Psoas muscle (tissue), 8 donors: ENCODE measurements at places on chromosomes 7 and 10. TPM values are rescaled to one million over a fixed set of nuclear protein-coding genes. Genes with fewer than 3 reads are reported as not detected.
A peak's percentile ranks its signal among the peaks of the same experiment; 100 is the strongest.

The VWC2 gene
- polyA plus RNA-seq, result under 0.01 TPM

DNA sequence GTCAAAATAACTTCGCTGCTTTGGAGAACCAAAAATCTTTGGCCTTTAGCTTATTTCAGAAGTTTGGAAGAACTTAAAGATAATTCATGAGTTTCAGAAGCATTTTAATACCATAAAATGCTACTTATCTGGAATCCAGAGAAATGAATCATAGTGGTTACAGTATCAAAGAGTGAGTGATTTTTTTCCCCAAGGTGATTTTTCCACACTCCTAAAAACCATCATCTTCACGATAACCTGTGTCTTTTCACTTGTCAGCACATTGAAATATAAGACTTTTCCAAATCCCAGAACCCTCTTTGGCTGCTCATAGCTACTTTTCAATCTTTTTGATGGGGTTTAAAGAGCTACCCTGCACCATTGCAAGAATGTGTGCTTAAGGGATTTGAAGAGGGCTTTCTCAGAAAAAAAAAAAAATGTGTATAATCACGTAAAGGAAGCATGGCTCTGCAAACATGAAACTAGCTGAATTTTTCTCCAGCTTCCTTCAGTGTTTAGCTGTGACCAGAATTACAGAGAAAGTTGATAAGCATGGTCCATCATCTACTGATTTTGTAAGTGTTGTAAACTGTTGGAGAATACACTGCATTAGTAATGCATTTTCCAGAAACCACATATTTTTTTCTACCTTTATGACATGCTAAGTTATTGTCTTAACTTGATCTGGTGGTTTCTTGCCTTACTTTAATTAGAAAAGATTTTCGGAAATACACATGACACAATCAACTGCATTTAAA lies 134.9 kb downstream of the BICC1 start:
- no peak for DNase-seq

DNA sequence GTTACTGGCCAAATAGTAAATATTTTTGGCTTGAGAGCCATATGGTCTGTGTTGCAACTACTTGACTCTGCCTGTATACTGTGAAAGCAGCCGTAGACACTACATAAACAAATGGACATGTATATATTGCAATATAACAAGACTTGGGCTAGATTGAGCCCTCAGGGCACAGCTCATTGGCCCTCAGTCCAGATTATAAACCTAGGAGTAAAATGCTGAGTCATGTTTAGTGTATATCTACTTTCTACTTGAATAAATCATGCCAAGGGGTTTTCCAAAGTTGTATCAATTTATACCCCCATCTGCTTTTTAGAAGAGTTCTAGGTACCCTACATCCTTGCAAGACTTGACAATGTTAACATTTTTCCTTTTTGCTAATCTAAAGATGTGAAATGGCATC lies 27.4 kb upstream of the POU6F2 start:
- DNase-seq, result no peak

GRCh38 chr7:98178321-98178720 lies 32.9 kb upstream of the BHLHA15 start:
- DNase-seq, result peak; percentile 57

DNA sequence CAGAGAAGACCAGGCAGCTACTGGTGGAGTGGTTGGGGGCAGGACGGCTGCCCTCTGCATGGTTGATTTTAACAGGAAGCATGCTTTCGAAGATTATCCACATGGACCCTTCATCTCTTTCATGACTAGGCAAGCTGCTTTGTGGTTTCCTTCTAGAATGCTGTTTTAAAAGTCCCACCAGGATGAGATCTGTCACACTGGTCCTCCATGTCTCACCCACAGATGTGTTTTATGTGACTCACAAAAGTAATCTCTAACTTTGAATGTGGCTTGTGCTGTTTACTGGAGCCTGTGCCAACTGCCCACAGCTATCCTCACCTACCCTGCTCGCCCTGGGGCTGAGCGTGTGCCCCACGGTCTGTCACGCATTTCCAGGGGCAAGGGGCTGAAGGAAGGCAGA lies 188.8 kb downstream of the GFRA1 start:
- DNase-seq, result no peak

- DNase-seq, result no peak
Measured at GRCh38 chr10:50392426-50392825, 141.1 kb upstream of the ASAH2 start.

DNA sequence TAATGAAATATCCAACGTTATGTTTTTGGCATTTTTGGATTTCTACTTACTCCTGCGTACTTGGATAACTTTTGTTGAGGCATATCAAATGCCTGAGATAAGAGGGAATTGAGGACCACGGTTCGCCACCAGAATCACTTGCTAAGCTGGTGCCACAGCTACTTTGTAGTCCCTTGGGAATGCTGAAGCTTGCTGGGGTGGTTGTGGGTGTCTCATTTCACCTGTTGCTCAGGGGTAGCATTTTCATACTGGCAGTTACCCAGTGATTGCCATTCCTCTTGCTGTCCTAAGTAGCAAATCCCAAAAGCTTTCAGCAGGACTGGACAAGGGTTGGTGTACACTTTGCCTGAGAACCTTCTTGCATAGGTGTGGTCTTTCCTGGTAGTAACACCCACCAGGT lies 75.2 kb downstream of the CREB5 start:
- no peak for DNase-seq

GRCh38 chr10:113386005-113386404 lies 166.8 kb upstream of the HABP2 start:
- peak; percentile 53 for DNase-seq

The SPAG6 gene
- not detected for polyA plus RNA-seq

GRCh38 chr10:52316001-52316400 lies 1.9 kb downstream of the DKK1 start:
- no peak for DNase-seq

GRCh38 chr7:50206453-50207250 lies 97.9 kb upstream of the IKZF1 start:
- DNase-seq, result no peak

- peak; percentile 30 for DNase-seq
Measured at GRCh38 chr10:42987121-42987541, 89.7 kb upstream of the RET start.

DNA sequence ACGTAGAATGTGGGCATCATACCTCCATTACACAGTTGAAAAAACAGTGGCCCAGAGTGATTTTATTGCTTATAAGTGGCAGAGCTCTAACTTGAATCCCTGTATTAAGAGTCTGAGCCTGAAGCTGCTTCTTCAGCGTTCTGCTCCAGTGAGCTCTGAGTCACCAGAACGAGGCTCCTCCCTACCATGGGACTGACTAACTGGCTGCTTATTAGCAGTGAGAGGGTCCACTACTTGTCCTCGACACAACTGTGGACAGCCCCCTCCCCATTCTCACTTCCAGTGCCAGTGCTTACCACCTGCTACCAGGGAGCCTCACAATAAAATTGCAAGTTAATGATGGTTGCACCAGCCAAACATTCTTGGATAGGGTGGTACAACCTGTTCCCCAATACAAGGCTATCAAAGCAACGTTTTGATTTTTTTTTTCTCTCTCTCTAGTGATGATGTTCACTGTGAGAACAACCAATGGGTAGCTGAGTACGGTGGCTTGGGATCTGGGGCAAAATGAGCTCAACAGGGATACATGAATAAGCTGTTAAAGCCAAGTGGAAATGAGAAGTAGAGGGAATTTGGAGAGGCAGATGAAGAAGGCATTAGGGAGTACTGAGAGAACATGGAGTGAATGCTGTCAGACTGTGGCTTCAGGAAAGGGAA lies 2.7 kb upstream of the NRG3 start:
- DNase-seq, result no peak

GRCh38 chr10:94174838-94175237 lies 181.1 kb downstream of the PLCE1 start:
- DNase-seq, result no peak

- peak; percentile 62 for DNase-seq
Measured at GRCh38 chr10:133276435-133277201, at the start of gene ADAM8. ADAM8 (minus strand) TSS chr10:133276868; CDS start chr10:133276817, 51 bp downstream.

The MUC12 gene
- not detected for polyA plus RNA-seq

DNA sequence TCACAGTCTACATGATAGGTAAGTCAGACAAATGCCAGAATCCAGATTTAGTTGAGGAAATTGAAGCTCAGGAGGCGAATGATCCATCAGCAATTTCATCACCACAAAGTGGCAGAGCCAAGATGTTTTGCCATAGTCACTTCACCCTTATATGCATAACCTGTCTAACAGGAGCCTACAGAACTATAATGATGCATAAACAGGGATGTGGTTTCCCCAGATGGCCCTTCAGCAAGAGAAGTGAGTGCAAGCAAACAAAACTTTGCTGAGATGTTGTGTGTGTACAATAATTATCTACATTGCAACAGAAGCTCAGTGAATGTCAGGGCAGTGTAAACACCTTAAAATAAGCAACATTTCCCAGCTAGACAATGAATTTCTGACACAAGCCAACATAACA lies 28.6 kb downstream of the PON3 start:
- no peak for DNase-seq

DNA sequence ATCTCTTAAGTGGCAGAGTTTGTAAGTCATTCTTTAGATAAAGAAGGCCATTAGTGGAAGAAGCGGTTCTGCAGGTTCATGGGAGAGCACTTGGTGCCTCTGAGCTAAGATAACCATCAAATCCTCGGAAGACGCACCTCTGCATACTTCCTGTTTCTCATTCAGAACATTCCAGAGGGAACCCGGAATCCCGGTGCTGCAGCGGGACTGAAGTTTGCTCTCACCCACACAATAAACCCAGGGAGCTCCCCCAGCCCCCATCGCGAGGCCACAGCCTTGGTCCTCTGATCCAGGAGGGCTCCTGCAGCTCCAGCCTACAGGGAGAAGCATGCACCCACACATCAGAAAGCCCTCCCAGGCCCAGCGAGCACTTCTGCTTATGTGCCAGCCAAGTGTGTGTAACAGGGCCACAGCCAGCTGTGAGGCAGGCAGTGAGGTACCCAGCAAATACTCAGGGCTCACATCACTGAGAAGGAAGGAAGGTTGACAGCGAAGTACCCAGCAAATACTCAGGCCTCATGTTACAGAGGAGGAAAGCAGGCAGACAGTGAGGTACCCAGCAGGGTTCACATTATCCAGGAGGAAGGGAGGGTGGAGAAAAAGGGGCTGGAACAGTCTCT lies 142.4 kb downstream of the DIP2C start:
- DNase-seq, result no peak

The CCL24 gene
- not detected for polyA plus RNA-seq

DNA sequence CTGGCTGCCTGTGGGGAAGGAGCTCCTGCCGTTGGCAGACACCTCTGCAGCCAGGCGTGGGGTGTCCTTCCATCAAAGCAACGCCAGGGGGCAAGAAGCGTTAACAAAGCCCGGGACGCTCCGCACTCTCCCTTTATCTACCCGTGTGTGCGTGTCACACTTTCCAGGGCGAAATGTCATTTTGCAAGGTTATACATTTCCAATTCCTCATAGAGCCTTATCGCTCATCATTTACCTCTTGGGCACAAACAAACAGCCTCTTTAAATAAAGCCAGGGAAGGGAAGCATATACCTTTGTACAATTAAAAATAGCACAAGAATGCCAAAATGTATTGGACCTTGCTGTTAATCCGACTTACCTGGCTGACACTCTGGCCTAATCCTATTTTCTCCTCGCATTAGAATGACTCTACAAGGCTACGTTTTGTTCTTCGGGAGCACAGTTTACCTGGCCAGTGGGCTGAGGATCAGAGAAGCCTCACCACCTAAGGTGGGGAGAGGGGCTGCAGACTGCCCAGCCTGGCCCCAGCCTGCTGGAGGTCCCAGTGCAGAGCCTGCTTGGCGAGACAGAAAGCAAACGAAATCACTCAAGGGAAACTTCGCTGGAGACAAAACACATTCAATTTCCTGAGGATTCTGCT lies 77.6 kb upstream of the EN2 start:
- DNase-seq, result peak; percentile 69

- no peak for DNase-seq
Measured at GRCh38 chr7:12053561-12053960, 157.5 kb upstream of the TMEM106B start.

- DNase-seq, result no peak
Measured at GRCh38 chr10:89301232-89301631, 614 bp upstream of the IFIT2 start.

The MAGI2 gene
- 0.46 TPM for polyA plus RNA-seq

The CYP3A7 gene
- polyA plus RNA-seq, result not detected

The GPR85 gene
- polyA plus RNA-seq, result 0.19 TPM

GRCh38 chr10:3756360-3756740 lies 28.7 kb downstream of the KLF6 start:
- no peak for DNase-seq

DNA sequence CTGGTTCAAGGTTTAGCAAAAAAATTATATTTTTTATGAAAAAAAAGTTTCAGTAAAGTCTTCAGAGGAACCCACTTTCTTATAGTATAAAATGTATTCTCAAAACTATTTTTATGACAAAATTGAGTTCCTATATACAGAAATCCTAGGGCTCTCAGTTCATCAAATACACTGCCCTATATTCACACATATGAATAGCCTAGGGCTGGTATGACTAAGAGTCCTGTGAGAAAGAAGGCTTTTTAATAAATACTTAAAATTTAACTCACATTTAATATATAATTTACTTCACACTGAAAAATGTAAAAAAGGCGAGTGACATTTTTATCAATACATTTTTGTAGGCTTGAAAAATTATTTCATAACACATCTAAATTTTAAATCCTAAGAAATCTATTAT lies 16.6 kb downstream of the CHCHD3 start:
- DNase-seq, result no peak

DNA sequence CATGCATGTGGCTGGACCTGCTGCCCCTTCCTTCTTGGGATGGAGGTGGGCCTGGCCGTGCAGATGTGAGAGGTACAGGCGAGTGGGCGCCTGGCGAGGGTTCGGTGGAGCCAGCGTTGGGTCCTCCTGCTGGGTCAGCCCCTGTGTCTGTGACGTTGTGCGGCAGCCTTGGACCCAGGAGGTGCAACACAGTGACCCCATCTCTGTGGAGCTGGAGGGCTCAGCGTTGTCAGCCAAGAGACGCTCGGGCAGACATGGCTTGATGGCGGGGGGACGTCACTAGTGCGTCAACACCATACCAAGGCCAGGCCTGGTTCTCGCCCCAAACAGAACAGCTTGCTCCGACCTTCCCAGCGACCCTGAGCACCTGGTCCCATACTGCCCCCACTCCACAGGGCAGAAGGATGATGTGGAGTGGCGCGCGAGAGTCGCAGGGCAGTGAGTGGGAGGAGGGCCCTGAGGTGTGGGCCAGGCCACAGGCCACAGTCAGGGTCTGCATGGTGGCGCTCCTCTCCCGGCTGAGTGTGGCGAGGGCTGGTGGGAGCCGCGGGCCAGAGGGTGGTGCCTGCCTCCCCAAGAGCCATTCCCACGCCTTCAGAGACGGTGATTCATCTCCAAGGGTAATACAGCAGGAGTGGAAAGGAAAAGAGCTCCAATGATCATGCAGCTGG lies 184.4 kb downstream of the DNAJB6 start:
- no peak for DNase-seq

- no peak for DNase-seq
Measured at GRCh38 chr10:129955601-129956285, 8.3 kb downstream of the EBF3 start.

GRCh38 chr7:47477191-47478016 lies 104.5 kb downstream of the TNS3 start:
- DNase-seq, result no peak

DNA sequence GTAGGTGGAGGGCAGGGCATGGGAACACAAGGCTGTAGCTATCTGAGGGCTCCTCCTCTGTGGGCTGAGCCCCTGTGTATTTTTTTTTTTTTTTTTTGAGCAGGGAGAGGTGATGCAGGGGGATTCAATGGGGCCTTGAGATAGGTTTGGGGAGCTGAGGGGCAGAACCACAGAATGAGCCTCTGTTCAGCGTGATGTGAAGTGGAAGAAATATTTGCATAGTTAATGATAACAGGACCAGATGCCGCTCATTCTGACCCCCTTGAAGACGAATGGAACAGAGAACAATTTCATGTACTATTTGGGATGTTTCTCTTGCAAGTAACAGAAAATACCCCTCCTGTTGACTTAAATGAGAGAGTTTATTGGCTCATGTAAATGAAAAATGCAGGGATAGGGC lies 69.7 kb upstream of the EMX2 start:
- no peak for DNase-seq

The SSC4D gene
- polyA plus RNA-seq, result 2.7 TPM
